ENCODE measurements at places on chromosomes 4 and X. TPM values are rescaled to one million over a fixed set of nuclear protein-coding genes. Genes with fewer than 3 reads are reported as not detected.

Gene SOX3
- not detected for total RNA-seq

Gene TDO2
- 1.0 TPM for total RNA-seq

Gene S100G
- total RNA-seq, result not detected

Gene TMPRSS11F
- 0.72 TPM for total RNA-seq

Gene CENPVL1
- total RNA-seq, result not detected

Gene SLC4A4
- total RNA-seq, result 23.9 TPM

Gene SPANXD
- not detected for total RNA-seq

Gene RTL3
- 1.9 TPM for total RNA-seq

Gene SERTM2
- 7.9 TPM for total RNA-seq

Gene F8
- 7.3 TPM for total RNA-seq

Gene CORIN
- 1.4 TPM for total RNA-seq

Gene DMD
- 304 TPM for total RNA-seq

Gene CXorf49
- not detected for total RNA-seq

Gene GPRASP3
- total RNA-seq, result 9.3 TPM

Gene JAKMIP1
- not detected for total RNA-seq

Gene CLDN34
- not detected for total RNA-seq

All from tongue (tissue), 3 donors.